Stimulated activated CD4-positive, alpha-beta T cell treated with anti-CD3 and anti-CD28 coated beads, Interleukin-2, amount 100 ng/mL, for 4 hours (primary cell): ENCODE measurements at places on chromosomes 6 and 20.

DNA sequence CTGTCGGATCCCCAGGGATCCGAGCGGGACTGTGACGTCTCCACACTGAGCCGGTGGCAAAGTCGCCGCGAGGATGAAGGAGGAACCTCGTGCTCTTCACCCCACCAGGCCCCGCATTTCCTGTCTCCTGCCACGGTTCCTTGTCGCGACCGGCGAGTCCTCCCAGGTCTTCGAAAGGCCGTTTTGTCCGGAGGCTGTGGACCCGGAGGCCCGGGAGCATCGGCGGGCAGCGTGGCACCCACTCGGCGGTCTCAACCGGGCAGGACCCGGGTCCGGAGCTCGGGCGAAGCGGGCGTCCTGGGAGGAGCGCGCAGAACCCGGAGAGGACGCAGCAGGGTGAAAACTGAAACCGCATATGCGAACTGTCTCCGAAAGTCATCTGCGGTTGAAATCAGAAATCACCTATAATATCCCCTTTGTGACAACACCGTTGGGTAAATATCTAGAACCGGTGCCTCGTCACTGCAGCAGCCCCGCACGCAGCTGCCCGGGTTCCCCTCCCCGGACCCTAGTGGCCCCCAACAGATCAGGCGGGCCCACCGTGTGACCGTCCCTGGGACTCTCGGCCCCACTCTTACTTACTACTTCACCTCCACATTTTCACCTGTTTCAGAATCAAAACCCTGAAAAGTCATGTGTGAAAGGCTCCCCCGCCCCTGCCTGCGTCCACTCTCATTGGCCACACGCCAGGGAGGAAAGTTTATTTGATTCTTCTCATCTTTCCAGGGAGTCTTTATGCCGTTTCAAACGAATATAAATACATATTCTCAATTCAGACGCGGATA lies 3.1 kb upstream of the ULBP2 start:
- DNase-seq = peak; percentile 19

- no peak for DNase-seq
Measured at GRCh38 chr6:63543001-63543400, 29.3 kb upstream of the LOC128125822 start.

- DNase-seq = no peak
Measured at GRCh38 chr20:57387945-57388371, 3.2 kb upstream of the RBM38 start.

DNA sequence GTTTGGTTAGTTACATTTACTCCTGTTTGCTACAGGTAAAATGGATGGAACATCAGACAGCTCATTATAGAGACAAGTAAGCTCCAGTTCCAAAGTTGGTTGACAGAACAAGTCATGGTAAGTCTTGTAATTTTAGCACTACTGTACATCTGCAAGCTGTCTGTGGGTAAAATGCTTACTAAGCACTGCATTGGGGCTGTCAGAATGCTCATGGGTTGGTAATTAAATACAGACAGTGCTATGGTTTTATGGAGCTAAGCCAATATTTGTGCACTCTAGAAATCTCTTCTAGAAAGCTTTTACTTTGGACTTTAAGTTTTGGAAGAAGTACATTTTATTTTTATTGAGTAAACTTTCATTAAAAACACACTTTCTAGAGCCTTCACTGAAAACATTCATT lies 419.2 kb upstream of the MMS22L start:
- DNase-seq = no peak

GRCh38 chr6:165077876-165078275 lies 231.5 kb downstream of the C6orf118 start:
- no peak for DNase-seq

GRCh38 chr20:38190166-38190565 lies 25.1 kb upstream of the TGM2 start:
- DNase-seq = no peak

DNA sequence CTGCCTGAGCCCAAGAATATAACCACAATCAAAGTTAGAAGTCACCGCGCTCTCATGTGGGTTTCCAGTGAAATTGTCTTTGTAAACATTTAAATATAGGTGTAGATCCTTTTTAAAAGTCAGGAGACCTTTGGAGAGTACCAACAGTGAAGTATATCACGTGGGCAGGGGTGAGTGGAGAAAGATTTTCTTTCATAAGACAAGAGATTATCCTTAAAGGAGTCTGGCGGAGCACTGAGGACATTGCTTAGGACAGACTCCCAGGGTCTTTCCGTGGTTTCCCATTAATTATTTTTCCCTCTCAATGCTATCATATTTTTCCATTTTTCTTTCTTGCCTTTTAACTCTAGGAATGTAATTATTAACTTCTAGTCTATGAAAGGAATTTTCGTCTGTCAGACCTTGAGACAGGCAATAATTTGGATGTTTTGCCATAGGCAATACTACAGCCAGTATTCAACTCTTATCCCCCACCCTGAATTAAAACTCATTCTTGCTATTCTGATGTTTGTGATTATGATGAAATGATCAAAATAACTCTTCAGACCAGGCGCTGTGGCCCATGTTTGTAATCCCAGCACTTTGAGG lies 31.4 kb downstream of the DCBLD1 start:
- no peak for DNase-seq

DNA sequence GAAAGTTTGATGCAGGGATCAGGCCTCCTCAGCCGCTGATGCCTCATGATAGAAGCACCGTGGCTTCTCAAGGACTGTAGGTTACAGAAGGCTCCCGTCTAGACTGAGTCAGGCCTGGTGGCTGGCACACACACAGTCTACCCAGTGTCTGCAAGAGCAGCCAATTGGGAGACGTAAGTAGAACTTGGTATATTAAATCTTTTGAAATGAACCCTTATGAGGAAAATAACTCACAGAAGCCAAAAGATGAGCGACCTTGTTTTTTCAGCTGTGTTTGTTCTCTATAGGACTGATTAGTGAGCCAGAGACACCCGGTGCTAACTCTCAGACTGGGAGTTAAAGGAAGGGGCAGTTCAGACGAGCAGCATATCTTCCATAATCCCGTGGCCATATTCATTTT lies 5.9 kb upstream of the PDE10A start:
- DNase-seq = no peak

- DNase-seq = no peak
Measured at GRCh38 chr20:12947691-12948090, 61.1 kb upstream of the SPTLC3 start.

- DNase-seq = no peak
Measured at GRCh38 chr6:14713008-14713960, 532.6 kb upstream of the JARID2 start.

DNA sequence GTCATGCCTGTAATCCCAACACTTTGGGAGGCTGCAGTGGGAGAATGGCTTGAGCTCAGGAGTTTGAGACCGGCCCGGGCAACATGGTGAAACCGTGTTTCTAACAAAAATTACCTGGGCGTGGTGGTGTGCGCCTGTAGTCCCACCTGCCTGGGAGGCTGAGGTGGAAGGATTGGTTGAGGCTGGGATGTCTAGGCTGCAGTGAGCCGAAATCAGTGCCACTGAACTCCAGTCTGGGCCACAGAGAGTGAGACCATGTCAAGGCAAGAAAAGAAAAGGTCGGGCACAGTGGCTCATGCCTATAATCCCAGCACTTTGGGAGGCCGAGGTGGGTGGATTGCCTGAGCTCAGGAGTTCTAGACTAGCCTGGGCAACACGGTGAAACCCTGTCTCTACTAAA lies 8.2 kb upstream of the BCAS4 start:
- DNase-seq = no peak

- no peak for DNase-seq
Measured at GRCh38 chr6:26309731-26310142, 55.3 kb upstream of the BTN3A2 start.

DNA sequence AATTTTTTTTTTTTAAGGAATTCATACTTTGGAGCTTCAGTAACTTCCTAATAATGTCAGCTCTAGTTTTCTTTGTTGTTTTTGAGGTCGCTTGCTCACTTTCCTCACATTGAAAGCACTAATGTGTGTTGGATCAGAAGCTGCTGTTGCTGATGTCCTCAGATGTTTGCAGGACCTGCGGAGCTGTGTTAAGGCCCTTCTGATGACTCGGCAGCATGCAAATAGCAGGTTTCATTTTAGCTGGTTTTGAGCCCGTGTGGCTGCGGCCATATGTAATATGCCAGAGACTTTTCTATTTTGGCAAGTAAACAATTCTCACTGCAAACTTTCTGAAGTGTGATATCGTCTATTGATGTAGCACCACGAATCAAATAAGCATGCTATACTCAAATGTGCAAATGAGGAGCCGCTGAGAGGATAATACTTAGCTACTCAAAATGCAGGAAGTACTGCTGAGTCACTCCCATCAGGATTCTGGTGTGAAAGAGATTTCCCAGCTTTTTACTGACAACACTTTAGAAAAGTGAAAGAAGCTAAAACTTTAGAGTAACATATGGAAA lies 187.8 kb downstream of the SASH1 start:
- no peak for DNase-seq

GRCh38 chr20:43642548-43642947 lies 24.4 kb upstream of the MYBL2 start:
- DNase-seq = no peak

DNA sequence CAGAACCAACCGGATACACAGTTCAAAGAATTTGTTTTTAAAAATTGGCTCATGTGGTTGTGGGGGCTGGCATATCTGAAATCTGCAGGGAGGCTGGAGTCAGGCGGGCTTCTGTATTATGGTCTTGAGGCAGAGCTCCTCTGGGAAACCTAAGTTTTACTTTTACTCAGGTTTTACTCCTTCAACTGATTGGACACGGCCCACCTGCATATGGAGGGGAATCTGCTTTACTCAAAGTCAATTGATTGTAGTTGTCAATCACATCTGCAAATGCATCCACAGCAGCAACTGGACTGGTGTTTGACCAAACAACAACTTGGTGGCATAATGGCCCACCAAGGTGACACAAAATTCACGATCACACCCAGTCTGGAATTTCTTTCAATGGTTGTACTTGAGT lies 103.4 kb downstream of the ERMARD start:
- no peak for DNase-seq

DNA sequence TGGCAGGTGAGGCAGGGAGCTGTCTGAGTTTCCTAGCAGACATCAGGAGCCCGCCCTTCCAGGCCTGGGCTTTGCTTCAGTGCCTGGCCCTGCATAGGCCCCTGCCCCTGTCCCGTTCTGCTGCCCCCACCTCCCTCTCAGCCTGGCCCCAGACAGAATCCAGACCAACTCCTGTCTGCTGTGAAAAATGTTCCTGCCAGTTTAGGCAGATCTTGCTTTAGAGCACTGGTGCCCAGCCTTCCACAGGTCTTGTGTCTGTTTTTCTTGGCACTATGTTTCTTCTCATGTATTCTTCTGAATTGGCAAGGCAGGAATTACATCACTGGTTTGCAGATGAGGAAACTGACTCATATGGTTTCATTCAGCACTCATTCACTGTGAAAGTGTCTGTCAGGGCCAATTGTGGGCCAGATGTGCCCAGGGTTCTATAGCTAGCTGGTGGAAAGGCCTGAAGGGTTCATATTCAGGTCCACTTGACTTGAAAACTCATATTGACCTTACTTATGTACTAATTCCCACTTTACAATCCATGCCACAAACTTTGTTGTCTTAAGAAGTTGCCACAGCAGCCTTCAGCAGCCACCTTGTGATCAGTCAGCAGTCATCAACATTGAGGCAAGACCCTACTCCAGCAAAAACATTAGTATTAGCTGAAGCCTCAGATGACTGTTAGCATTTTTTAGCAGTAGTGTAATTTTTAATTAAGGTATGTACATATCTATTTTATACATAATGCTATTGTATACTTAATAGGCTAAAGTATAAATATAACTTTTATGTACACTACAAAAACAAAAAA lies 40.5 kb downstream of the HLA-F start:
- DNase-seq = no peak

GRCh38 chr20:62898970-62899632 lies 27.2 kb downstream of the DIDO1 start:
- no peak for DNase-seq

- no peak for DNase-seq
Measured at GRCh38 chr6:31861919-31862343, 690 bp downstream of the NEU1 start.

GRCh38 chr20:47412083-47412482 lies 55.6 kb upstream of the ZMYND8 start:
- DNase-seq = no peak

- DNase-seq = no peak
Measured at GRCh38 chr6:7636151-7636550, 46.2 kb downstream of the SNRNP48 start.

- DNase-seq = no peak
Measured at GRCh38 chr20:51125105-51125504, 102.2 kb upstream of the KCNG1 start.

- DNase-seq = no peak
Measured at GRCh38 chr6:146246028-146246427, 217.2 kb downstream of the GRM1 start.

DNA sequence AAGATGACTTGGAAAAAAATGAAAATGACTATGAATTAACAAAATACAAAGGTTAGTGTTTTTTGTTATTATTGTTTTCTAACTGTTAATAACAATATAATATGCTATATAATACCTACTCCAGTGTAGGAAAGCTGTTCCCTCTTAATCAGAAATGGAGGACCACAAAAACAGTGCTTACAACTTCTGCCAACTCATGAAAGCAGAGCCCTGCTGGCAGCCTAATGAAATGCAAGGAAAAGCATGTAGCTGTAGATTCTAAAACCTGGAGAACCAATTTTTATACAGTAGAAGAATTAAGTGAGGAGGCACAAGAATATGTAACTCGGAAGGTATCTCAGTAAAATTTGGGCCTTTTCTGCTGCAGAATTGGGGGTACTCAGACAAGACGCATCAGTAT lies 29.4 kb downstream of the PHIP start:
- no peak for DNase-seq

DNA sequence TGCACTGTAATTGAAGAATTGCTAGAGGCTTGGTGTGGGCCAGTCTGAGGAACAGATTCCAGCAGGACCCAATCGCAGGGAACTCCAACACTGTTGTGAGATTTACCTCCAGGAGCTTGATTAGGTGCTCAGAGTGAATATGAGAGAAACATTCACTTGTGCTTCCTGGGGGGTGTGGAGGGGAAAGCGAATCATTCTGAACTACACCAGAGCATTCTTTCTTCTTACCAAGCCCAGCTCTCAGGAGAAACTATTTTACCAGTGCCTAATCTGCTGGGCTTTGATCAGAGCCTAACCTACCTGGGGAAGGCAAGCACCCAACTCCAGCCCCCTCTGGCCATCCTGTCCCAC lies 7.4 kb upstream of the SIRPB1 start:
- DNase-seq = no peak

- DNase-seq = no peak
Measured at GRCh38 chr6:55410674-55411073, 83.4 kb downstream of the GFRAL start.

- DNase-seq = peak; percentile 78
Measured at GRCh38 chr6:35736253-35736894, 458 bp upstream of the ARMC12 start.

GRCh38 chr6:18148304-18149025 lies 6.4 kb downstream of the TPMT start:
- DNase-seq = no peak
